ENCODE measurements at places on chromosomes 12 and 14.

DNA sequence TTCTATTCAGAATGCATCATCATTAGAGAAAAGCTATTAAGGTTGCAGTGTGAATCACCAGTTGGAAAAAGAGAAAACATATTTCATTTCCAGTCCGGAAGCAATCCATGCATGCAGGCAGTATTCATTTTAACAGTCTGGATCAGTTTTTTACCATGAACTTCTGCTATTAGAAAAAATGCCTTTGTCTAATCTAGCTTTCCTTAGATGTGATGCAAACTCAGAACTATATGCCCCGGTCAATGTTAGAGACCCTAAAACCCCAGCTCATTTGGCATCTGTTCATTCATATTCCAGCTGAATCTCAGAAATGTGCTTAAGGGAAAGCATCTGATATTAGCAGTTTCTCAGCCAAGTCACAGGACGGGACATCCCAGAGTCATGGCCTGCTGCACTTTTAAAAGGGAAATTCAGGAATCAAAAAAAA is 8.5 kb downstream of the IRAK3 start:
- no peak for DNase-seq

DNA sequence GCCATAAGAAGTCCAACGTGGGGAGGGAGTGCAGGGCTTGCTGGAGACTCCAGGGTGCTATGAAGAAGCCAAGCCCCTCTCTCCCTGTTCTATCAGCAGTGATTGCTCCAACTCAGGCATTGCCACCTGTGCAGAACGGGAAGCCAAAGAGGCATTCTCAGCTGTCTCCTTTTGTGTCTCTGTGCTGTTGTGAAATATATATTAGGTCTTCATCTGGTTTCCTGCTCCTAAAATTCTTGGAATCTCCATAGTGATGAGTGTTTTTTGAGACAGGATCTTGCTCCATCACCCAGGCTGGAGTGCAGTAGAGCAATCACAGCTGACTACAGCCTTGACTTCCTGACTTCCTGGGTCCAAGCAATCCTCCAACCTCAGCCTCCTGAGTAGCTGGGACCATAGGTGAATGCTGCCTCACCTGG is 51.2 kb upstream of the AEBP2 start:
- DNase-seq = no peak

GRCh38 chr12:38501991-38502390 is 185.4 kb downstream of the ALG10B start:
- no peak for DNase-seq

GRCh38 chr12:68240079-68240478 is 13.3 kb downstream of the IL22 start:
- peak; percentile 75 for DNase-seq

DNA sequence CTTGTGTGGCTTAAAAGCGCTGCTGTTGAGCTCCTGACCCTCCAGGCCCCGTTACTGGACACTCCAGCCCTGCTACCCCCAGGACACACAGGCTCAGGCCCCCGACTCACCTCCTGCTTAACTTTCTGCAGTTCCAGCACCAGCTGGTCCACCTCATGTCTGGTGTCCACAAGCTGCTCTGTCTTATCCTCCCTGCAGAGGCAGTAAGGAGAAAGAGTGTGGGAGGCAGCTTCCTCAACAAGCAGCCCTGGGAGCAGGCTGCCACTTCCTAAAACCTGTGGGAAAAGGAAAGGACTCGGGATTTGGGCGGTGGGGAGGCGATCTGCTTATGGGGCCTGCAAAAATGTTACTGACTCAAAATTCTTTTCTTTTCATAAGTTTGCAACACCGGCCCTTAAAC is 79.2 kb downstream of the CCDC88C start:
- no peak for DNase-seq

DNA sequence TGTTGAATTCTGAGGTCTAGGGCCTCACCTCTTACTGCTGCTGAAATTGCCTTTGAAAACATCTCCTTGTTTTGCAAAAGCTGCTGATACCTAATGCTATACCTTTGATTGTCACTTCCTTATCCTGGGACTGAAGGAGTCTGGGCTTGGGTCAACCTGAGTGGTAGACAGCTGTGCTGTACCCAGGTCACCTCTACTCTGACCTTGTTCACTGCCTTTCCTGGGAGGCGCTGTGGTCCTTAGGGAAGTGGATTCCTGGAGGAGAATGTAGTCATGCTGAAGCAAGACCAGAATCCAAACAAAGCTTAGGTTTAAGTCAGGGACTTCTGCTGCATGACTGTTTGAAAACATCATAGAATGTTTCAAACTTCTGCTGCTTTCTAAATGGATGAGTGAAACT is 191.4 kb downstream of the SNAPC1 start:
- DNase-seq = no peak

- no peak for DNase-seq
Measured at GRCh38 chr14:77212943-77213678, 31.5 kb downstream of the TMEM63C start.

GRCh38 chr14:68255693-68256178 is 436.2 kb downstream of the RAD51B start:
- no peak for DNase-seq

GRCh38 chr12:98232753-98233390 is 282.5 kb upstream of the TMPO start:
- DNase-seq = no peak

Measured in RCC 7860 (cell line).